ENCODE measurements at places on chromosomes 4 and X. TPM values are rescaled to one million over a fixed set of nuclear protein-coding genes. Genes with fewer than 3 reads are reported as not detected.

DNA sequence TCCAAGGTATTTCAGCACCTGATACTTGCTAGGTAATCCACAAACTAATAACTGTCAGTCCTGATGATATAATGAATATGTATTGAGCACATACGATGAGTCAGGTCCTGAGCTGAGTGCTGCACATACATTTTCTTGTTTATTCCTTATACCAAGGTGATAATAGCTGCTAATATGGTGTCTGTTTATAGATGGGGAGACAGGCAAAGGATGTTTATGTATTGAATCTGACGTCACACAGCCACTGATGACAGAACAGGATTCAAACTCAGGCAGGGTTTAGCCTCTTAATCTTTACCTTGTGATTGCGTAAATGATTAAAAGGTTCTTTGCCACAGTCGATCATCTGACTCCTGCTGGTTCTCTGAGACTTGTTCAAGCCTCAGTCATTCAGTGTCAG is 609.9 kb upstream of the CPEB2 start:
- no peak for DNase-seq

- DNase-seq: no peak
Observed at GRCh38 chr4:123121241-123121907, 199.0 kb upstream of the NUDT6 start.

DNA sequence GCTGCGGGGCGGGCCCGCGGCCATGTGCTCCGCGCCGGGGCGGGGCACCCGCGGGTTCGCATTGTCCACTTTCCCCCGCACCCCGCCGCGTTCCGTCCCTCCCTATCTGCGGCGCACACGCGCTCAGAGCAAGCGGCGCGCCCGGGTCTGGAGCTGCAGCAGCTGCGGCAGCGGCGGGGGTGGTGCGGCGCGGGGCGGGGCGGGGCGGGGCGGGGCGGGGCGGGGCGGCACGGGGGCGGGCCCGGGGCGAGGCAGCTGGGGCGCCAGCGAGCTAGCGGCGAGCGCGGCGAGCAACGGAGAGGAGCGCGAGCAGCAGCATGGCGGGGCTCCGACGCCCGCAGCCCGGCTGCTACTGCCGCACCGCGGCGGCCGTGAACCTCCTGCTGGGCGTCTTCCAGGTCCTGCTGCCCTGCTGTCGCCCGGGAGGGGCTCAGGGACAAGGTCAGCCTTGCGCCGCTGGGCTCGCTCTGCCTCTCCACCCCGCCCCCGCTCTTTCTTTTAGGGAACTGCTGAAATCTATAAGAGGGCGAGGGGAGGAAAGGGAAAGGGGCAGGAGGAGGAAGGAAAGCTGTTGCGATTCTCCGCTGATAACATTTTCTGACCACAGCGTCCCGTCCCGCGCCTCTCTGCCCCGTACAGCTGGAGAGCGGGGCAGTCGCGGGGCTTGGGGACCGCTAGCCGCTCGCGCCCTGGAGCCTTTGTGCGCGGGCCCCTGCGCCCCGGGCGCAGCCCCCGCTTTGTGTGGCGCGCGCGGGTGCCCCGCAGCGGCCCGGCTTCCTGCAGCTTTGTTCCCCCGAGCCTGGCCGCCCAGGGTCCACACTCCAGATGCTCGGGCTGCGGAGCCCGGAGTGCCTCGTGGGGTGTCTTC is at the start of gene TMEM131L:
Gene TMEM131L, plus strand, starts transcription at position 280 of the 868 bp plus-strand sequence. Its CDS starts 38 bp downstream, at position 318.
- DNase-seq: peak; percentile 77

GRCh38 chr4:125836597-125837195 is 521.9 kb downstream of the FAT4 start:
- no peak for DNase-seq

GRCh38 chrX:133465254-133465653 is 50.0 kb upstream of the GPC4 start:
- no peak for DNase-seq

- no peak for DNase-seq
Observed at GRCh38 chr4:122576261-122577188, 44.3 kb downstream of the IL21 start.

GRCh38 chrX:43940816-43941474 is 32.2 kb downstream of the NDP start:
- DNase-seq: no peak

- DNase-seq: no peak
Observed at GRCh38 chr4:10898072-10898471, 213.5 kb upstream of the CLNK start.

- DNase-seq: no peak
Observed at GRCh38 chrX:122115604-122116003, 1068.2 kb downstream of the GLUD2 start.

DNA sequence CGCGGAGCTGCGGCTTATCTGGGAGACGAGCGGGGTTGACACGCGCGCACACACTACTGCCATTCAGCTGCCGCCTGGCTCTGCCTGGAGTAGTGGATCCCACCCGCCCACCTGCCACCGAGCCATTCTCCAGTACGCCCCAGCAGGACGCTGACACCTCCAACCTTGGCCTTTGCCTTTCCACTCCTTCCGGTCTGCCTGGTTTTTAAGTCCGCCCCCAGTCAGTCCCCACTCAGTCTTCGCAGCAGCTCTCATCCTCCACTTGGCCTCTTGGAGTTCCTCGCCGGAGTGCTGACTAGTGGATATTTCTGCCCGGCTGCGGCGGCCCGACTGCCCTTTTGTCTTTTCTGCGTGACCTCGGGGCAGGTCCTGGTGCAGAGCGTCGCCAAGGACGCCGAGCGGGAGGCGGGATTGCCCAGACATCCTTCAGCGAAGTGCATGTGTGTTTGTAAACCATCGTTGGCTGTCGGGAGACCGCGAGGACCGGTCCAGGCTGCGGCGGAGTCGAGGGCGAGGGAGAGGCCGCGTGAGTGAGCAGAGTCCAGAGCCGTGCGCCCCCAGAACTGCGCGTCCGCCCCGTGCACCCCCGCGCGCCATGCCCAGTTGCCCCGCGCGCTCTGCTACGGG is 1.1 kb downstream of the SLIT2 start:
- DNase-seq: peak; percentile 19

GRCh38 chrX:65985922-65986588 is 53.8 kb downstream of the VSIG4 start:
- DNase-seq: no peak

DNA sequence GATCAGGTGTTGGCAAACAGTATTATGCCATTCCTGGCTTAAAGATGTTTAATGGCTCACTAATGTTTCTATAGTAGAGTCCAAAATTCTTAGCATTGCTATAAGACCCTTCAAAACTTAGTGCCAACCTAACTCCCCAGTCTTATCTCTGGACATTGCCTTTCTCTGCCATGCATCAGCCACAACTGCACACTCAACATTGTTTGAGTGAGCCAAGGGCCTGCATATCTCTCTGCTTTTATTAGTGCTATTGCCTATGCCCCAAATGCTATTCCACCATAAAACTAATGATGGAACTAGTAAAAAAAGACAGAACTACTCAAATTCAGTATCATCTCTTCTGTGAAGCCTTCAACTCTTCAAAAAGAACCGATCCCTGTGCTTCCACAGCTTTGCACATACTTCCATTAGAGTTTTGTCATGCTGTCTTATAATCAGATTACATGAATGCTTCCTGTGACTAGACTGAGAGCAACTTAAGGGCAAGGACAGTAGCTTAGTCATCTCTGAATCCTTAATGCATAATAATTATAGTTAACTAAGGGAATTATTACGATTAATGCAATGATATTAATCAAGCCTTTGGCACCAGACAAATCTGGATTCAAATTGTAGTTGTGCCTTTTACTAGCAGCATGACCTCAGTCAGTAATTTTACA is 53.7 kb downstream of the CHM start:
- no peak for DNase-seq

- DNase-seq: no peak
Observed at GRCh38 chrX:47047989-47048388, 30.3 kb upstream of the RGN start.

GRCh38 chr4:79652232-79652631 is 244.2 kb upstream of the GK2 start:
- DNase-seq: no peak

- no peak for DNase-seq
Observed at GRCh38 chr4:104901961-104902605, 244.6 kb upstream of the TET2 start.

DNA sequence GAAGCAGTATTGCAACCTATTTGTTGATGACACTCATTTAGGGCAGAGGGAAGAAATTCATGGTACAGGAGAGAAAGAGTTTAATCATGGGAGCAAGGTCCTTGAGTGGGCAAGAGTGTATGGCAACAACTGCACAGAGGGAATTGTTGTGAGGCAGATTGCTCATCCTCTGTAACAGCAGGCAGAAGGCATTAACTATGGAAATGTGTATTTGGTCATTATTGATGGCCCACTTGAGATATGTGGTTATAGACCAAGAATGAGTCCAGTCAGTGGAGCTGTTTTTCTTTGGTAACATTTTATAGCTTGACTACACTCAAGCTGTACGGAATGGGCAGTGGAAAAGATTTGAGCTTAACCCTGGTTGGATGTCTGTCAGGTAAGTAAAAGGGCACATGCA is 15.9 kb downstream of the PLRG1 start:
- DNase-seq: no peak

- no peak for DNase-seq
Observed at GRCh38 chrX:16240231-16240905, 73.1 kb downstream of the MAGEB17 start.

- DNase-seq: no peak
Observed at GRCh38 chr4:61397174-61397573, 197.0 kb downstream of the ADGRL3 start.

GRCh38 chr4:78186597-78187543 is 129.7 kb downstream of the FRAS1 start:
- no peak for DNase-seq

- DNase-seq: no peak
Observed at GRCh38 chr4:80268081-80268823, 1.8 kb downstream of the FGF5 start.

SHROOM4 gene
- 3.8 TPM for total RNA-seq

RAB41 gene
- total RNA-seq: 0.34 TPM

CLDN22 gene
- total RNA-seq: not detected

DTHD1 gene
- 0.18 TPM for total RNA-seq

PRDM8 gene
- 2.3 TPM for total RNA-seq

ASB12 gene
- 0.34 TPM for total RNA-seq

MAGEC1 gene
- not detected for total RNA-seq

CXXC4 gene
- total RNA-seq: 2.1 TPM
